HFFc6 (cell line): ENCODE measurements at places on chromosomes 7 and 10.

DNA sequence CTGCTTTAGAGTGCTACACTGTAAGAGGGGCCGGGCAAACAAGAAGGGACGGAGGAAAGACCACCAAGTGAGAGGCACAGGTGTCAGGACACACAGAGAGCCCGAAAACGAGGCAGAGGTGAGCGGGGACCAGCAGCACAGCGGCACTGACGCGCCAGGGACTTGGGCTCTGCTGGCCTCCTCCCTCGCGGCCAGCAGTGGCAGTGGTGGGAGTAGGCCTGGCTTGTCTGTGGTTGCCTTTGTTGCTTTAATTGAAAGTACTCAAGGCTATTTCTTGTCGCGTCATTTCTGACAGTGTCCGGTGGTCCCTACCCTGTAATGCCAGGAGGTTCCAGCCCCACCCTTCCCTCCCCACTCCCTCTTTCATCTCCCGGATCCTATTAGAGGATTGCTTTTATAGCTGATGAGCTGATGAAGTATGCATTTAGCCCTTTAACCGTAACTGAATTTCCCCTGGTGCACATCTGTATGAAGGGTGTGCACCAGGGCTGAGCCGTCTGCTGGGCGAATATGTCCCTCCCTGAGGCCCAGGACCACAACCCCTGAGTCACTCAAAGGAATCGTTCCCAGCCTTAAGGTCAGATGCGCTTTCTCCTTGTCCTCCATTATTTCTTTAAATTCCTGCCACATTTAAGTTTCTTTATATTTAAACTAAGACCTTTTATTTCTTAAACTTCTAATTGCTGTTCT lies 39.5 kb upstream of the FAM20C start:
- no peak for DNase-seq

GRCh38 chr10:25933653-25934608 lies at the start of gene MYO3A:
MYO3A (plus strand) TSS chr10:25934229; CDS start chr10:25952111, 17,882 bp downstream.
- no peak for DNase-seq

DNA sequence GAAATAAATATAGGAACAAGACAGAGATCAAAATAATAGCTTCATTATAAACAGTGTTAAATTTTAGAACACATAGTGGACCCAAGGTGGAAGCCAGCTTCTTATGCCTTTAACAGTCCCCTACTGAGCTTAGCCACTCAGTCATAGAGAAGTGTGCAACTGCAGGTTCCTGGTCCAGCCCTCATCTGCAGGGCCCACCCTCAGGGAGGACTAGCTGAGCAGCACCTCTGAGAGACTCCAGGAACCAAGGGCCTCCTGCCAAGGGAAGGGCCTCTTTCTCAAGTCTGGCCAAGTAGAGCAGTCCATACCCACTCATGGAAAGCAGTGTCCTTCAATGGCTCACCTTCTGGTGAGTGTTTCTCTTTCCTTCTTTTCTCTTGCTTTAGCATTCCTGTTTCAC lies 173.7 kb upstream of the PRPS1L1 start:
- no peak for DNase-seq

- DNase-seq, result no peak
These were observed 52.2 kb downstream of the PWWP2B start for GRCh38 chr10:132449051-132449810.
